HuH-7 (cell line): ENCODE measurements at places on chromosomes 5 and 9.

DNA sequence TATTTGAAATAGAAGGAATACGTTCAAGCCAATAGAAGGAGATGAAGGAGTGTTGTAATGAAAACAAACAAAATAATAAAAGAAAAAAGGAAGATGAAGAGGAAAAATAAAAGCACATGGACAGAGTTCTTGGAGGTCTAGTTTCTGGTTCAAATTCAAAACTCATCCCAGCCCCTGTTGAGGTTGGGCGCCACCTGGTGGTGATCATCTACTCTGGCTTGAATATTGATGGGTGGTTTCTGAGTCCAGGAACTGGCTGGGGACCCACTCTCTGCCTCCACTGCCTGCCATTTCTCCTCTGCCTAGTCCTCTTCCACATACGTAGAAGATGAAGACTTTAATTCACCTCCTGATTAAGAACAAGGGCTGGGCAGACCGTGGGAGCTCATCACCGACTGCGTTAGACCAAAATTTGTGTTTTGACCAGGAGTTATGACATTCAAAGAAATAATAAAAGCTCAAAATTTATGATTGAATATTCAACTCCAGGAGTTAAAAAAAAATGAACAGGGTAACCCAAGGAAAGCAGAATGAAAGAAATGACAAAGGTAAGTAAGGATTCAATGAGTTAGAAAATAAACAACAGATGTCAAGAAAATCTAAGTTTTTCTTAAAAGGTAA, 99.0 kb upstream of the SLC1A3 start:
- peak; percentile 78 for DNase-seq

- no peak for DNase-seq
Observed at GRCh38 chr5:36277521-36278176, 24.1 kb downstream of the RANBP3L start.

GRCh38 chr9:134919303-134919702, 1.6 kb upstream of the FCN1 start:
- DNase-seq = no peak

DNA sequence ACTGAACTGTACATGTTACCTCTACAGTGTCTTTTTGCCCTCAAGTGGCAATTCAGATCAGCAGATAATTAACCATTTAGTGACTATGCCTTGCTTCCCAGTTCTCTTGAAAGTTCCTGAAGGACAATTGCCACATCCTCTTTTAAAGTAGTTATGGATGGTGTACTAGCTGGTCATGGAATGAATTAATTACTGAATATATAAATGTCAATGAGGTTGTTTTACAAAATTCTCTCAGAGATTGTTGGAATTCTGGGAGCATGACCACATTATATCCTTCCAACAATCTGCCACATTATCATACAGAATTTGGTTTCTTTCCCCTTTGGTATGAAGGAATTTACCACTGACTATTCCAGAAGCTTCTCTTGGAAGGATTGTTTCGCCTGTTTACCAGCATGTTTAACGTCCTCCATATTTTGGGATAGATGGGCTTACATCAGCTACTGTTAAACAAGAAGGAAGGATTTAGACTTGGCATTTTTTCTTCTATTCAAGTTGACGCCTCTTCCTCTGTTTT, 176.4 kb downstream of the CD180 start:
- no peak for DNase-seq

DNA sequence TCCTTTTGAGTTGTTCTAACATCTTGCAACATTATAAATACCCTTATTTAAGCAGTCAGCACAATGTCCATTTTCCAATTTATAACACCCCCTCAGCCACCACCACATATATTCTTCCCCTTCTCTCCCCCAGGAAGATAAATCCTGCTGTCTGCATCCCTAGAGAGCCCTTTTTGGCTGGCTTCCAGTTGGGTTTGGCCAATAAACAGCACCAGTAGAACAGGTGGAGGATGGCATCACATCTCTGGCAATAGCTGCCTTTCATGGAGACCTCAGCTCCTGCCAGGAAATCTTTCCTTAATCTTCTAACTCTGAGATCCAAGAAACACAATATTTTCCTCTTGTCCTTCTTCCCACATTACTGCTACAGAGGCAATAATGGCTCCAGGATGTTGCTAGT, 53.7 kb downstream of the TRIM36 start:
- DNase-seq = no peak

- DNase-seq = no peak
Observed at GRCh38 chr9:18905883-18906629, 127.0 kb downstream of the SAXO1 start.

DNA sequence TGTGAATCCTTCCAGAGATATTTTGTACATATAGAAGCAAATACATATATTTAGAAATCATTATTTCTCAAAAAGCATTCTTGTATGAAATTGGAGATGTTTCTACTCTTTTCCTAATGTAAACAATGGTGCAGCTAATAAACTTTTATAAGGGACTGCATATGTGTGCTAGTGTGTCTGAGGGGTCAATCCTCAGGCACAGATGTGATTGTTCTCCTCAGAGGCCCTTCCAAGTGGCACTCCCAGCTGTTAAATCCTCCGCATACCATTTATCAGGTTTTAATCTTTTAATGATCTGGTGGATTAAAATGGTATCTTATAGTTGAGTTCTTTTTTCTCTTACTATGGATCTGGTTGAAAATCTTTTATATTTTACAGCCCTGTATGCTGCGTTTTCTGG, 5.6 kb upstream of the OMD start:
- no peak for DNase-seq

DNA sequence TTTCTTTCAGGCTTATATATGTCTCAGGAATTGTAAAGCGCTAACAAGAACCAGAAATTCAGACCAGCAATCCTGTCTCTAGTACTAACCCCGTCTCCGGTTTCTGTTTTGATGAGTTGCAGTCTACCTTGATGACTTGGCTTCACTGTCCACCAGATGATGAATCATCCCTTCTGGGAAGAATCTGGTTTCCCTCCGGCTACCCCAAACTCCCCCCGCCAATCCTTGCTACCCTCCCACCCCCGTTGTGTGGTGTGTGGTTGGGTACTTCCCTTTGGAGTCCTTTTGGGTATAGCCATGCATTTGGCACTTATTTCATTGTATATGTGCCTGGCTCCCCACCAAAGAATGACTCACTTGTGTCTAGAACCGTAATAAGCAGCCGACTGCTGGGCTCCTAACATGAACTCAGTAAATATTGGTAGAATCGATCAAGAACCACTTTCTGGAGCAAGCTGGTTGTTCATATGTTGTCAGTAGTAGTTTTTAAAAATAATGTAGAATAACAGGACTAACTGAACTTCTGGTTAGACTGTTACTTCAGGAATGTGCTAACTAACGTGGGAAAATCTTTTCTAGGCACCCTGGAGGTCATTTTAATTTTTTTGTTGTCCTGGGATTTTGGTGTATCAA, 8.3 kb upstream of the TGFBI start:
- no peak for DNase-seq

- DNase-seq = peak; percentile 44
Observed at GRCh38 chr9:34500623-34501267, 22.0 kb downstream of the ENHO start.

GRCh38 chr5:57434683-57435082, 47.9 kb downstream of the ACTBL2 start:
- no peak for DNase-seq

DNA sequence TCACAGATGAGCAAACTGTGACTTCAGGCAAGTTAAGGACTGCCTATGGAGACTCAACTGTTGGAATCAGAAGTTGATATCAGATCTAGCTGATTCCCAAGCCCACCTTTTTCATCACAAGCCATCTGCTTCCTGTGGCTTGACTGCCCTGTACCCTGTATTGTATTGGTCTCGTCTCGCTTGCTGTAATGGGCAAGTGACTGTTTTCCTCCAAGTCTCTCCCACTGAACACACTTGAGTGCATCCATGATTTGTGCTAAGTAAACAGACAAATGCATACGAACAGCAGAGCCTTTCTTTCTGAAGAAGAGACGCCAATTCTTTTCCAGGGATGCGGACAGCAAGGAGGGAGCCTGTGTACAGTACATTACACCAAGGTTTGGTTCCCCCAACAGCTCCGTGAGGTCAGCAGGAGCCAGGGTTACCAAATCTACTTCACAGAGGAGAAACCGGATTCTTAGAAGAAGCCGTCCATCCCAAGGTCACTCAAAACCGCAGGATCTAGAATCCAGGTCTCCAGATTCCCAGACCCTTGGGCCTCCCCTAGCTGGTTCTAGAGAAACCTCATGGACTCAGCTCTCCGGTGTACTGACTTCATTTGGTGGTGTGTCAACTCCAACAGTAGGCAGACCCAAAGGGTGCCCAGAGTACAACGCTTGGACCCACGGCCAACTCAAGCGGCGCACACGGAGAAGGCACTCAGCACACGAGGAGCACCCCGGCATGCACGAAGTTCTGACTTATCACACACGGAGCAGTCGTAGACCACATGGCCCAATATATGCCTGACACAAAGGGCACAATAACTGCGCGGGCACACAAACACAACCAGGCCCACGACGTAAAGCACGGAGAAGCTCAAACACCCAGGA, 1.1 kb downstream of the BAG1 start:
- DNase-seq = no peak

DNA sequence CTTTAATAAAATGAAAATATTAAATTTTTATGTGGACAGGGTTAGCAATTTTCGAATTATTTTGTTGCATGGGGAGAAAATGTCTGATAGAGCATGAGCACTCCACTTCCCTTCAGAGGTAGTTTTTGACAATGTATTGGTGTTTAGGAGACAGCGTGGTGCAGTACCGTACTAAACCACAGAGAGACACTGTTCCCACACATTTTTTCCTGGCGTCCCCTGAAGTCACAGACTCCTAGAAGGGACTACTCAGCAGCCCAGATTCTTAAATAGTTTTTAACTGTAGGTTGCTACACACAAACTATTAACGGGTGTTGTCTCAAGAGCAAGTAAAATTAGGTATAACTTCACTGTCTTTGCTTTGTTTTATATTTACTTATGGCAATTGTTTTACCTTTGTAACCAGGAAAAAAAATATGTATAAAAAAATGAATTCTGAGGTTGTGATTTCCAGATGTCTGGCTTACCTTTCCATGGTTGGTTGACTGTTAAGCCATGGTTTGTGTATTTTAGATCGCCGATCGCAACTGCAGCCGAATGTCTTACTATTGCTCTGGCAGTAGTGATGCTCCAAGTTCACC, 171.2 kb downstream of the DOCK8 start:
- peak; percentile 49 for DNase-seq

- no peak for DNase-seq
Observed at GRCh38 chr9:7788772-7789171, 10.8 kb downstream of the DMAC1 start.

- no peak for DNase-seq
Observed at GRCh38 chr9:33192493-33193255, 25.5 kb upstream of the B4GALT1 start.

GRCh38 chr5:154265197-154265773, 74.8 kb downstream of the GALNT10 start:
- DNase-seq = no peak

DNA sequence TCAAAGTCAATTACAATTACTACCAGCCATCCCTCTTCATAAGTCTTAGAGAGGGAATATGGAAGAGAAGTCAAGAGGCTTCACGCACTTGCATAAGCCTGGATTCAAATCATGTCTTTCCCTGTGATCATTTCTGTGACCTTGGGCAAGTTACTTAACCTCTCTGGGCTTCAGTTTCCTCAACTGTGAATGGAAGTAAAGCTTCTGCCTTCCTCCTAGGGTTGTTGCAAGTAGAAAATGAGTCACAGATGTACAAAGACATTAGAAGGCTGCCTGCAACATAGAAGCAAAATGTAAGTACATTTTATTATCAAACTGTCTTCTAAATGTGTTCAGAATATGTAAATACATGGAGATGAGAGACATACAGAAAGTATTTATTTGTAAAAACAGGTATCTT, 42.3 kb upstream of the SEMA6A start:
- DNase-seq = no peak

- no peak for DNase-seq
Observed at GRCh38 chr5:82276800-82277612, 1.1 kb downstream of the RPS23 start.

GRCh38 chr9:130315446-130316226, 50.1 kb downstream of the HMCN2 start:
- peak; percentile 71 for DNase-seq

DNA sequence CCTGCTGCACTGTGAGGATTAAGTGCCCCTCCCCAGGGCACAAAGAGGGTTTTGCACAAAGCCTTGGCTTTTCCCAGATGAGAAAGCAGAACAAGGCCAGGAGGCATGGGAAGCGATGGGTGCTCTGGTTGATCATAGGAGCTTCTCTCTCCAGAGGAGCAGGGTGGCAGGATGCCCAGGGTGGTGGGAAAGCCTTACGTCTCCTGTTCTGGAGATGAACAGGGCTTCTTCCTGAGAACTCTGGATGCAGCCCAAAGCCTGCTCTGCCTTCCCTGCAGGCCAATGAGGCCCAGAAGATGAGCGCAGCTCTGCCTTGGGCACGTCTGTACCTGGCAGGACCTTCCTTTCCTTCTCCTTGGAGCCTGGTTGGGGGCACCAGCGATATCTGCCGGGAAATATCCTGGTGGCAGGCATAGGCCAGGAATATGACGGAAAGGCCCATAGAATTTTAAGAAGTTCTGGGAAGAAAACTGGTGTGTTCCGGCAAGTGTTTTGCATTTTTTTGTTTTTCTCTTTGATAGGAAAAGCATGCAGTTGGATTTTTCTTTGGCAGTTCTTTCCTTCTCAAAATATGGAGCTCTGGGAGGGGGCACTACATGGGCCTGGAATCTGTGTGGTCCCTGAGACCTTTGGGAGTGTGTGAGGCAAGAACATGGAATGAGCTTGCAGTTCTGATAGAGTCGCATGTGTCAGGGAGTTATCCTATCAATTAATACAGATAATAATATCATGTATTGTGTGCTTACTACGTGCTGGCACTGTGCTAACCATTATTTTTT, 253.2 kb upstream of the KLF4 start:
- no peak for DNase-seq

- no peak for DNase-seq
Observed at GRCh38 chr9:78149702-78150291, 86.1 kb upstream of the CEP78 start.

DNA sequence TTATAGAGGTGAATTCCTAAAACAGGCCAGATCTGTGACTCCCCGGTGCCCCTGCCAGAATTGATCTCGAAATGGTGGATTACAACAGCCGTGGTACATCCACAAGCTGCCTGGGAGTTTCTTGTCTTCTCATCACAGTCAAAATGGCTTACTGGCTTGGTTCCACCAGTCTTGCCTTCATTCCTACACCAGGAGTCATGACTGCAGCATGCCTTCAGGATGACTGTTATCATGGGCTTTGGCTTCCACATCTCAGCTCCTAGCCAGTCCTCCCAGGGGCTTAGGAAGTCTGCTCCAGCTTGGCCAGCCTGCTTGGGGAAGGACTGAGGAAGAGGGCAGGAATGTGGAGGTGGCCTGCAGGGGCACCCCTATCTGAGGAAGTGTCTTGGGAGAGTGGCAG, 132.9 kb upstream of the NR3C1 start:
- DNase-seq = no peak

GRCh38 chr5:14488709-14489108, 92.9 kb upstream of the OTULINL start:
- DNase-seq = no peak
